ENCODE measurements at places on chromosomes 7 and 10. TPM values are rescaled to one million over a fixed set of nuclear protein-coding genes. Genes with fewer than 3 reads are reported as not detected.

Gene BBIP1
- total RNA-seq = 23.3 TPM

Gene ACSM6
- not detected for total RNA-seq

Gene MOGAT3
- total RNA-seq = not detected

Gene TMEM196
- total RNA-seq = not detected

Gene PPP1R17
- total RNA-seq = not detected

Gene CDNF
- 1.3 TPM for total RNA-seq

Gene EIF3A
- total RNA-seq = 95.7 TPM

Gene HHEX
- 1.3 TPM for total RNA-seq

Gene GRK5
- total RNA-seq = 16.0 TPM

Gene DIP2C
- total RNA-seq = 18.7 TPM

Gene HYAL4
- total RNA-seq = 0.64 TPM

Gene ZNF365
- total RNA-seq = 6.1 TPM
